Bone marrow (tissue), 2 donors: ENCODE measurements at places on chromosomes 12 and 14.

DNA sequence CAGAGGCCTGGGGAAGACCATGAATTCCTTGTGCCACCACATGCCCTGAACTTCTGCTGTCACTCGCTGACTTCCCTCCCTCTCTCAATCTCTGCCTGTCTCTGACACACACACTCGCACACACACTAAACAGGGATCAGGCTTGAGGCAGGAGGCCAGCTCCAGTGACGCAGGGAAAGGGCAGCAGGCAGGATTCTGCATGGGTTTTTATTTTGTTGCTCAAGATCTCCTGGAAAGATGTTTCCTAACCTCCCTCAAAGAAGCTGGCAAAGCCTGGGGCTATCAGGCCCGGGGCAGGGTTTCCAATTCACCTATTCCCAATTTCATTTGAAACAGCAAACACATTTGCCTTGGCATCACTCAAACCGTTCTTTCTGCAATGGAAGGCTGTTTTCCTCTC is 27.7 kb upstream of the PEX5 start:
- DNase-seq, result no peak

DNA sequence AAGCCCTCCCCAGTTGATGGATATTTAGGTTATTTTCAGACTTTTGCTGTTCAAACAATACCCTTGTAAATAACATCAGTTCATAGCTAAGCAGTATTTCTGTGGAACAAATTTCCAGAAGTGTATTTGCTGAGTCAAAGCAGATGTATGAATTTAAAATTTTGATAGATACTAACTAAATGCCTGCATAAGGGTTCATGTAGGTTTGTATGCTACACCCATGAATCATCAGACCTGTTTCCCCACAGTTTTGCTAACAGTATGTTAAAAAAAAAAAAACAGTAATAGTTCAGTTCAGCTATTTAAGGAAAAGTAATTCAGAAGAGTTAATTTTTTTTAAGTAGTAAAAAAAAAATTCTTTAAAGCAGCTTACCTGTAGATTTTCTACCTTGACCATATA is 236.1 kb upstream of the DIO2 start:
- no peak for DNase-seq

DNA sequence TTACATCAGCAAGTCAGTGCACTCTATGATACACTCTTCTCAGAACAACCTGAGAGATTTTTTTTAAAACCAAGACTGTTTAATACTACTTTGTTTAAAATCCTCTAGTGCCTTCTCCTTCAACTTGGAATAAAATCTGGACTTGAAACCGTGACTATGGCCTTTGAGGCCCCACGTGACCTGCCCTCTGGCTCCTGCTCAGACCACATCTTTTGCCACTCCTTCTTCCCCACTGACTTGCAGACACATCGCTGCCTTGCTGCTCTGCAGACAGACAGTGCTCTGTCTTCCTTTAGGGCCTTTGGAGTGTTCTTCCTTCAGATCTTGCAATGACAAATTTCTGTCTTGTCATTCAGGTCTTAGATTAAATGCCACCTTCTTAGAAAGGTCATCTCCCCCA is 48.5 kb downstream of the TTC8 start:
- no peak for DNase-seq

GRCh38 chr14:48890333-48890732 is 695.8 kb downstream of the RPS29 start:
- no peak for DNase-seq

- DNase-seq, result no peak
Measured at GRCh38 chr12:107159384-107159900, 66.1 kb upstream of the CRY1 start.

DNA sequence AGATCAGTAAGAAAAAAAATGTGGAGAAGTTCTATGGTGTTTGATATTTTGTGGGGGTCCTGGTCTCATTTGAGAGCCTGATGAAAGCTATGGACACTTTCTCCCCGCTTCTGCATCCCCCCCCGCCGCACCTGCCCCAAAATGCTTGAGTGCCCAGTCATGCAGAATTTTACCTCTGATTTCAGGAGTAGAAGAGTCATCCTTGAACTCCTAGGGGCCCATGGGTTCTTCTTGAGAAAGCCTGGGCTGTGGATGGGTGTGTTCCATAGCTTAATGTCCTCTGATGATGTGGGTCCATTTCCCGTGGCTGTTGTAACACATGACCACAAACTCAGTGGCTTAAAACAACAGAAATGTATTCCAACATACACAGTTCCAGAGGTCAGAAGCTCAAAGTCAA is 248.8 kb upstream of the PWP1 start:
- DNase-seq, result no peak

DNA sequence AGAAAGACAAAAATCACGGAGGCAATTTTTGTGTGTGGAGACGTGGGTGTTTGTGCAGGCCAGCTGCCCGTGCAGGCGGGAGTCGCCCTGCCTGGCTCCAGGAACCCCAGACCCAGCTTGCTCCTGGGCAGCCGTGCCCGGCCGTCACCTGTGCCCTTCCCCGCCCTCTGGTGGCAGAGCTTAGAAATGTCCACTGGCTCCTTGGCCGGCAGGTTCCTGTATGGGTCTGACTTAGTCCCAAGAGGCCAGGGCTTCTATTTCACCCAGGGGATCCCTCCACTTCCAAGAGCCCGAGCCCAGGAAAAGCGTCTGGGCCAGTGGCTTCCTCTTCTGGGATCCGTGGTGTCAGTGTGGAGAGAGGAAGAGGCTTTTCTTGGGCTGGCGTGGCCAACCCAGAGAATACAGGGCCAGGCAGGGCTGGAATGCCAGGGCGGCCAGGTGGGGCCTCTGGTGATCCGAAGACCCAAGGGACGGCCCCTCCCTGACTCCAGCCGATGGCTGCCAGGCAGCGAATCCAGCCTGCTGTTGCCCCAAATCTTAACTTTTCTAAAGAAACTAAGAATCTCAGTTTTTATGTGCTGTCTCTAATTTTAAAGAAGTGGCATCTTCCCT is 120.9 kb downstream of the TMEM132C start:
- DNase-seq, result no peak

GRCh38 chr12:18716236-18716635 is 21.6 kb downstream of the PLCZ1 start:
- no peak for DNase-seq

DNA sequence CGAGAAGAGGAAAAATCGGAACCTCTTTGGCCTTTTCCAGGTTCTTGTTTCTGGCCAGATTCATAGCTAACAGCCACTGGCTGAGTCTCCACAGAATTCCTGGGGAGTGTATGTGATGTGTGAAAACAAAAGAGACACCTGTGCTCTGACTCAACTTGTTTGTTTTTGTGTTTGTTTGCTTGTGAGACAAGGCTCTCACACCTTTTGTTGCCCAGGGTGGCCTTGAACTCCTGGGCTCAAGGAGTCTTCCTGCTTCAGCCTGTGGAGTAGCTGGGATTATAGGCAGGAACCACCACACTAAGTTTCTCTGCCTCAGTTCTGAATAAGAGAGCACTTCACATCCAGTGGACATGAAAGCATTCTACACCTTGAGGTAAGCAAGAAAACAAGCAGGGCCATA is 22.7 kb downstream of the MFAP5 start:
- DNase-seq, result no peak

- DNase-seq, result no peak
Measured at GRCh38 chr12:132194056-132194455, 49.8 kb downstream of the NOC4L start.

DNA sequence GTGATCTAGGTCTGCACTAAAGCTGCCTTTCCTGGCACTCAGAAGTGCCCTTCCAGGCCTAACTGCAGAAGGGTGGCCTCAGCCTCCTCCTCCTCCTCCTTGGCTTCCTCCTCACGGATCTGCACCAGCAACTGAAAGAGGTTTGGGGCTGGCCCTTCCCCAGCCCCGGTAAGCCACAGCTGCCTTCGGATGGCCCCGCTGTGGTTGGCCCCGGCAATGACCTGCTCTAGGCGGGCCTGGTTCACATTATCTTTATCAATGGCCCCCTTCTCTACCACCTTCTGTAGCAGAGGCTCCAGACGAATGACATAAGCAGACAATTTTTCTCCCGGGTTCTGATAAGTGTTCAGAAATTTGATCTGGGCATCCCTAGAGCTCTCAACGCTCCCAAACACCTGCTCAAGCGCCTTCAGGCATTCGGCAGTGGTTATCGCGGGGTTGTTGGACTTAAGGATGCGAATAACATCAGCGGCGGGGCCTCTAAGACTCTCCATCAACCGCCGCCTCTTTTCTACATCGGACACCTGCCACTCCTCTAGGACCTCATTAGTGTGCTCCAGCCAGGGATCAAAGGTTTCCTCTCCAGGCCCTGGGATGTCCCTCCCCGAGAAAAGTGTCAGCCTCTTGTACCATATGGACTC is 1.5 kb downstream of the PNMA1 start:
- DNase-seq, result no peak

DNA sequence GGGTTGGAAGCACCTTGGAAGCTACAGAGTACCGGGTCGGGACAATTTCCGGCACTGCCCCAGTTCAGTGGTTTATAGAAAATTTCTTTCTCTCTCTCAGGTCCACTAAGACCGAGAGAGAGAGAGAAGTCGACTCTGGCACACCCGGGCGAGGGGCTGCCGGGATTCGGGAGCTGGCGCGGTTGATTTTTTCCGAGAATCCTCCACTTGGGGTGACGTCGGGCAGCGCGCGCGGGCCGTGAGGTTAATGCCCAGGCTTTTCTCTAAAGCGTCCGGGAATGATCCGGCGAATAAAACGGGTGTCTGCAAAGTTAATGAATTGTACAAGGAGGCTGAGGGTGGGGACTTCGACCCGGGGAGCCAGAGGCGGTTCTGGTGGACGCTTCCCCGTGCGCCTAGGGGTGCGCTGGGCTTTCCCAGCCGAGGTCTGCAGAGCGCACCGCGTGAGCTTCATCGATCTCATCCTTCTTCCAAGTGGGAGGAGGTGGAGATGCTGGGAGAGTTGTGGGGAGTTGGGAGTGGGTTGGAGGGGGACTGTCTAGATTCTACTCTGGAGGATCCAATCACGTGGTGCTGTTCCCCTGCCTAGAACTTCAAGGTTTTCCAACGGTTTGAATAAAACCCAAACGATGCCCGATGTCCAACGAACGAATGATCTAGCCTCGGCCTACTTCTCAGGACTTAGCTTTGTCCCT is 51.9 kb upstream of the TBX3 start:
- no peak for DNase-seq

DNA sequence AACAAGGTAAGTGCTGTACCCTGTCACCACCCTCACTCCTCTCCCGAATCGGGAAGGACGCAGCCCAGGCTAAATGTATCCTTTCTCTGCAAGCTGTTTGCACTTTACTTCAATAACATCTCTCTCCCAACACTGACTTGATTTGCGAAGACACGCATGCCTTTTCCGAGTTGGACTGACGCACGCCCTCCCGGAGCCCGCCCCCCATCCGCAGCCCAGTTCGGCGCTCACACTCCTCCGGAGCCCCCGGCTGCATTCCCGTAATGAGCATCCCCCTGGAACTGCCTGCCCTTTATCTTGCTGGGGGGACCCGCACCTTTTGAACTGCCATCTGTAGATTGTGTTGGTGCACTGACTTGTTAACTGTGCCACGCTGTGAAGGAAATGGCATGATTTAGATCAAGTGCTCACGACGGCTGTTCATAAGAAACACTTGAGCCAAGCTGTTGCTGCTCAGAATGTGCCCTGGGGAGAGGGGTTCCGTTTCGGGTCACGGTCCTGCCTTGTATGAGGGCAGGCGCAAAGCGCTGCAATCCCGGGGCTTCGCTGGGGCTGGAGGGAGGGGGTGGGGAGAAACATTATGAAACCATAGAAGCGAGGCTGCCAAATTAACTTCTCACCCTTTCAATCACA is 176.6 kb upstream of the CDKN3 start:
- no peak for DNase-seq

DNA sequence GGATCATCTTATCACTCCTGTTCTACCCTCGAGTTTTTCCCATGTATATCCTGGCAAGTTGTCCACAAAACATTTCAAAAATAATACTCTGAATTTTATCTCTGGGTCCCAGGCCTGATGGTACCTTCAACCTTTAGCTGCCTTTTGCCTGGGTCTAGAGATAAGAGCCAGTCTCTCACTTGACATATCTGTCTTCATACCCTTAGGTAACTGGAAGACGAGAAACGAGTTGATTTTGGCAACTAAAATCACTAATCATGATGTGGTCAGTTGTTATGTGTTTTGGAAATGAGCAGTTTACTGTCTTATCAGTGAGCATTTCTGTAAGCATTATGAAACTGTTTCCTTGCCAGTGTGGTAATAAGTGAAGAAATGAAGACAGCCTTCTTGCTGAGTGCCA is 6.3 kb downstream of the RNF10 start:
- no peak for DNase-seq

DNA sequence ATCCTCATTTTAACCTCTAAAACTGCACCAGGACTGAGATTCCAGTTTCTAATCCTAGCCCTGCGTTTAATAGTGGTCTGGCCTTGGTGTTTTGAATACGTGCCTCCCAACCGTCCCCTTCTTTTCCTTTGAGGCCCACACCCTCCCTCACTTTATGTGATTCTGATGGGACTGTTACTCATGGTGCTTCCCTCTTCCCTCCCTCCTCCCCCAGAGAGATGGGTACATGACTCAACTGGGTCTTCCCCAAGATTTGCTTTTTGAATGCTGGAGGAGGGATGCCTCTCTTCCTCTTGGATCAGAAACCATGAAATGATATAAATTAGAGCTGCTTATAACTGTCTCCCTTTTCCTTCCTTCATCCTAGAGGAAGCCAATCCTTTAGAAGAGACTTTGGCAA is 8.2 kb upstream of the PPP2R5E start:
- no peak for DNase-seq

GRCh38 chr14:40386433-40386832 is 954.2 kb upstream of the FBXO33 start:
- DNase-seq, result no peak

- no peak for DNase-seq
Measured at GRCh38 chr12:54526812-54527630, 22.4 kb upstream of the PDE1B start.

DNA sequence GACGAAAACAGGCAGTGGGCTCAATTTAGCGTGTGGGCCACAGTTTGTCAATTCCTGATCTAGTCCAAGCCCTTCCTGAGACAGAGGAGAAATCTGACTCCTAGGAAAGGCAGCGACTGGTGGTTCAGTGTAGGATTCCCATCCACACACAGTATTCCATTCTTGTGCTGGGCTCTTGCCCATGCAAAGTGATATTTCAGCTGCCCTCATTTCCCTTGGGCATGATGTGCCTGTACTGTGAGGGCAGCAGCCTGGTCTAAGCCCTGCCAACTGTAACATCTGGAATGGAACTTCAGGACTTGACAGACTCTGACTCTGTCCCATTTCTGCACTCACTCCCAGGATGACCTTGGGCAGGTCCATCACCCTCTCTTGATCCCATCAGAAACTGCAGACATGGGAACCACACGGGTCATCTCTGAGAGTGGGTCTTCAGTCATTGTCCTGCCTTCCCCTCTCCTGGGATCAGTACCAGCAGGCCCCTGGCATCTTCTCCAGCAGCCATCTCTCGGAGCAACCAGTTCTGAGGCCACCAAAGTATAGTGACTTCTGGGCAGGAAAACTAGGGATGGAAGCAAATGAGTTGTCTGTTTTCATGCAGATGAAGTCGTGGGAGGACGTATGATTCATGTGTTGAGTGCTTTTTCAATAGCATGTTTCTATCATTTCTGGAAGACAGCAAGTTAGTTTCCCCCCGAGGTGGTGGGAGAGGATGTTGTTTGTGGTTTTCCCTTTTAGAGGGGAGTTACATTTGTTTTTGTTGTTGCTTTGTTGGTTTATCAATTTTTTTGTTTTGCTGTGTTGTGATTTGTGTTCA is 54.2 kb upstream of the BCL2L14 start:
- DNase-seq, result no peak

GRCh38 chr12:128120035-128120434 is 146.9 kb upstream of the TMEM132C start:
- no peak for DNase-seq

- no peak for DNase-seq
Measured at GRCh38 chr14:102907303-102907844, 15.1 kb upstream of the AMN start.
